ENCODE measurements at places on chromosomes 12 and 14. TPM values are rescaled to one million over a fixed set of nuclear protein-coding genes. Genes with fewer than 3 reads are reported as not detected.

IL31 gene
- total RNA-seq, result not detected

STYX gene
- 15.5 TPM for total RNA-seq

SMCO2 gene
- total RNA-seq, result 0.90 TPM

GRCh38 chr14:87623616-87624015 lies 369.4 kb downstream of the GALC start:
- no peaks in the 10 kb centered on the region for H3K36me3 ChIP-seq
- H3K27me3 ChIP-seq, result no peaks in the 10 kb centered on the region
- no peaks in the 10 kb centered on the region for H3K4me1 ChIP-seq
- DNase-seq, result no peak

- H3K36me3 ChIP-seq, result no peaks in the 10 kb centered on the region
- H3K4me3 ChIP-seq, result no peak overlapping the region
- DNase-seq, result no peak
- no peaks in the 10 kb centered on the region for H3K4me1 ChIP-seq
- H3K27me3 ChIP-seq, result no peaks in the 10 kb centered on the region
Observed at GRCh38 chr12:109388167-109388563, 40.5 kb downstream of the MYO1H start.

- no peaks in the 10 kb centered on the region for H3K27me3 ChIP-seq
- no peak for DNase-seq
- H3K27ac ChIP-seq, result no peak overlapping the region
Observed at GRCh38 chr14:30260833-30261607, 297.9 kb upstream of the G2E3 start.

DNA sequence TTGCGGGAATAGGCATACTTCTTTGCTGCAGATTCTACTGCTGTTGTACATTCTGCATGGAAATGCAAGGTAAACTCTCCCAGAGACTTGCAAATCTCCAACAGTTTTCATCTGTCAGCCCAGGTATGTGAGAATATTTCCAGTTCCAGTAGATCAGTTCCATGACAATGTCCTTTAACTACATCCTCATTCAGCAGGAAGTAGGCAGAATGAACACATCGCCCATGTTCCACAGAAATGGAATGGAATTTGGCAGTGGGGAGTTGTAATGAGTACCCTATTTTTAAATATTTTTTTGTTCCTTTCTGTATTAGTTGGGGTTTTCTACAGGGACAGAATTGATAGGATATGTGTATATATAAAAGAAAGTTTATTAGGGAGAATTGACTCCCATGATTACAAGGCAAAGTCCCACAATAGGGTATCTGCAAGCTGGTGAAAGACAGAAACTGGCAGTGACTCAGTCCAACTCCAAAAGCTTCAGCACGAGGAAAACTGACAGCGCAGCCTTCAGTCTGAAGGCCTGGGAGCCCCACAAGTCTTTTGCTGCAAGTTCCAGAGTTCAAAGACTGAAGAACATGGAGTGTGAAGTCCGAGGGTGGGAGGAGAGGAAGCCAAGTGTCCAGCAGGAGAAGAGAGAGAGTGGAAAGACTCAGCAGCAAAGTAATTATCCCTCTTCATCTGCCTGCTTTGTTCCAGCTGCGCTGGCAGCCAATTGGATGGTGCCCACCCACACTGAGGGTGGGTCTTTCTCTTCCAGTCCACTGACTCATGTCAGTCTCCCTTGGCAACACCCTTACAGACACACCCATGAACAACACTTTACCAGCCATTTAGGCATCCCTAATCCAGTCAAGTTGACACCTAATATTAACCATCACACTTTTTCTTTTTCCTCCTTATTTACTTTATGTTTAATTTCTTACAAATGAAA lies 110.4 kb upstream of the SCAF11 start:
- no peaks in the 10 kb centered on the region for H3K4me1 ChIP-seq
- H3K27ac ChIP-seq, result no peak overlapping the region
- no peaks in the 10 kb centered on the region for H3K36me3 ChIP-seq
- no peak overlapping the region for H3K4me3 ChIP-seq

DNA sequence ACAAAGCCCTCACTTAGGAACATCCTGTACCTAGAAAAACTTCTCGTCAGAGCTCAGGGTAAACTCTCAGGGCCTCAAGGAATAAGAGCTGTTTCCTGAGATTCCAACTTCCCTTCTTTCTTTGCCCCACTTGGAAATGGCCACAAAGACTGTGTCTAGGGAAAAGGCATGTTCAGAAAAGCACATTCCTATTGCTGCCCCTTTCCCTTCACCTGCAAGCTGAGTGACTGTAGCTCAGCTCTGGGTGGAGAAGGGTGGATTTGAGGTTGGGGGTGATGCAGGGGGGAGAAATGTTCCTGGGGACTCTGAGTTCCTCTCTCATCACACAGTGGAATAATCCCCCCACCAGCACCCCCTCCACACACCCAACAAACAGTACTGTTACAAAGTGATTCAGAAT lies 6.8 kb downstream of the ENDOU start:
- H3K27ac ChIP-seq, result no peak overlapping the region
- peaks cover 3% of the 10 kb centered on the region for H3K4me1 ChIP-seq
- H3K36me3 ChIP-seq, result no peaks in the 10 kb centered on the region
- no peaks in the 10 kb centered on the region for H3K27me3 ChIP-seq
- H3K4me3 ChIP-seq, result no peak overlapping the region
- no peak for DNase-seq

GRCh38 chr12:120965534-120966091 lies 12.7 kb upstream of the HNF1A start:
- no peak overlapping the region for H3K4me3 ChIP-seq
- no peaks in the 10 kb centered on the region for H3K27me3 ChIP-seq
- no peak overlapping the region for H3K27ac ChIP-seq
- DNase-seq, result no peak

DNA sequence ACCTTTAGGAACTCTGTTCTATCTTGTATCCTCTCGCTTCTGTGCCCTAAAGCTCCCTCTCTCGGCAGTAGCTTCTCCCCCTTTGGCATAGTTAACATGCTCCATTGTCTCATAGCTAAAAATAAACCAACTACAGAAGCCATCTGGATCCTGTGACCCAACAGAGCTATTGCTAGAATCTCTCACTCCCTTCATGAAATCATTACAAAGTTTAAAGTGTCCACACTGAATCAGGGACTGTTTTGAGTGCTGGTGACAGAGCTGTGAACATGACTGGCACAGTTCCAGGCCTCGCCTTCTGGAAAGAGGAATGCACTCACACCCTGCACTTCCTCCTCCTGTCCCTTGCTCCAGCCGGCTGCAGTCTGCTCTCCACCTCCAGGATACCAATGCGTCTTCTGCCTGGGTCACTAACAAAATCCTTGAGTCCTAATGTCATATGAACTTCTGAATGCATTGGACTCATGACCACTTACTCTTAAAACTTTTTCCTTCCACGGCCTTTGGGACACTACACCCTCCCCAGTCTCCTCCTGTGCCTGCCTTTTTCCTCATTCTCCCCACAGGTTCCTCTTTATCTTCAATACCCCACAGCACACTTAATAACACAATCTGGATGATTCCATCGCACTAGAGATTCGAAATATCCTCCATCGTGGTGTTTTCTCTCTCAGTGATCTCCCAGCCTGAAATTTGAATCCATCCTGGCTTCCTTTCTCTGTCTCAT lies 13.2 kb downstream of the PLBD1 start:
- no peaks in the 10 kb centered on the region for H3K27me3 ChIP-seq
- DNase-seq, result peak; percentile 88
- no peak overlapping the region for H3K27ac ChIP-seq
- H3K36me3 ChIP-seq, result no peaks in the 10 kb centered on the region
- no peaks in the 10 kb centered on the region for H3K4me1 ChIP-seq
- H3K4me3 ChIP-seq, result no peak overlapping the region

GRCh38 chr12:42261708-42262107 lies 23.7 kb upstream of the YAF2 start:
- no peaks in the 10 kb centered on the region for H3K27me3 ChIP-seq
- no peak overlapping the region for H3K4me3 ChIP-seq
- H3K27ac ChIP-seq, result no peak overlapping the region
- H3K4me1 ChIP-seq, result no peaks in the 10 kb centered on the region

- H3K27me3 ChIP-seq, result no peaks in the 10 kb centered on the region
- no peak overlapping the region for H3K4me3 ChIP-seq
- no peak overlapping the region for H3K27ac ChIP-seq
- no peak for DNase-seq
- no peaks in the 10 kb centered on the region for H3K4me1 ChIP-seq
Observed at GRCh38 chr12:59787610-59788009, 191.8 kb downstream of the SLC16A7 start.
